SIG-M5 (cell line): ENCODE measurements at places on chromosomes 2 and 18.

GRCh38 chr18:48228301-48228715 lies 180.9 kb downstream of the ZBTB7C start:
- DNase-seq, result no peak

GRCh38 chr2:152303951-152304350 lies 31.0 kb upstream of the FMNL2 start:
- no peak for DNase-seq

- DNase-seq, result no peak
Observed at GRCh38 chr18:24915547-24915946, 436.4 kb downstream of the ZNF521 start.

DNA sequence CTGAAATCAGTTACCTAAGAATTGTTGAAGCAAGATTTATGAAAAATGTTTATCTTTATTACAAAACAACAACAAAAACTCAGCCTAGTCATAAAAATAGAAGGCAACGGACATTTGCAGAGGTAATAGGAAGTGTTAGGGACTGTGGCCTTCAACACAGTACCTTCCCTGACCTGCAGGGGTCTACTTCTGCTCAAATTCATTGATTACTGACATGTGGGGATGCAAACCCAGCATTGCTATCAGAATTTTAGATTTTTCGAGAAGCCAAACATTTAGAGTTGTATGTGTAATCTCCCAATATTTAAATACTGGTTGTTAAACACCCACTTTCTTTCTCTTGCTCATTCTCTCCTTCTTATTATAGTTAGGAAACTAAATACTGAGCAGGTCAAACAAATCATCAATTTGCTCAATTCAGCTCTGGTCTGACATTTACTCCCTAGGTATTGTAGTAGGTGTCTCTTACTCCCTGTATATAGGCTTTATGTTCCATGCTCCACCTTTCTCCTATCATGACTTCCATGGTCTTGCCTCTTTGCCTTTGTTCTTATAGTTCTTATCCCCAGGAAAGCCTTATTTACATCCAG lies 198.5 kb downstream of the UBE2E3 start:
- DNase-seq, result no peak

GRCh38 chr2:207308519-207309224 lies 142.9 kb upstream of the KLF7 start:
- no peak for DNase-seq

- no peak for DNase-seq
Observed at GRCh38 chr2:103289105-103289725, 527.4 kb downstream of the TMEM182 start.

GRCh38 chr2:61658841-61659780 lies 121.0 kb upstream of the XPO1 start:
- no peak for DNase-seq

DNA sequence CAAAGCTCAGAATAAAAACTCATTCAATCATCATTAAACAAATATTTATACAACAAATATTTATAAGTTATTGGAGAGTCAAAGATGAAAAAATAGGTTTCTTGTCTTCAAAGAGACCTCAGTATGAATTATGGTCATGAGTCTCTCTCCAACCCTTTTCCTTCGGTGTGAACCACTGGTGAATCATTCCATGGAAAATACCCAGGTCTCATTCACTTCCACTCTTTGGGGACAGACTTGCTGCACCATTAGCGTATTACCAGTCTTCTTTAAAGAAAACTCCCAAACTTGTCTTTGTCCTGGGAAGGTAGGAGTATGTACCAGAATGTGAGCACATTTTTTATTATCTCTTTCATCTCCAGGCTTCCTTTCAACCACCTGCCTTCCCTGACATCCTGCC lies 257.4 kb upstream of the RBMS1 start:
- no peak for DNase-seq

- DNase-seq, result no peak
Observed at GRCh38 chr18:58416704-58417683, 211.9 kb downstream of the ALPK2 start.

- no peak for DNase-seq
Observed at GRCh38 chr2:219437690-219438206, 3.1 kb downstream of the SPEG start.

DNA sequence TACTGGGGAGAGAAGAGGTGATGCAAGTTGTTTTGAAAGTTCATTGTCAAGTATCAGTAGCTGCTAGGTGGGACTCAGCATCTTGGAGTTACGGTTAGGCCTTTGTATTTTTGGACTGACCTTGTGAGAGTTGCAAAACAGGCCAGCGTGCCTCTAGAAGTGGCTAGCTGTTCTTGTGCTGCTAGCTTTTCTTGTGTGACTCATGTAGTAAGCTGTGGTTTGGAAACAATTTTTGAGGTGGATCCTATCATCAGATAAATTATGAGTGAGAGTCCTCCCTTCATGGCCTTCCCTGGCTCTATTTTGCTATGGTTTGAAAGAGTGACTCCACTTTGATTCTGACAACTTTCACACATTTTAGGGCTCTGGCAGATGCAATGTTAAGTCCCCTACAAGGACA lies 409.2 kb upstream of the HS6ST1 start:
- no peak for DNase-seq

DNA sequence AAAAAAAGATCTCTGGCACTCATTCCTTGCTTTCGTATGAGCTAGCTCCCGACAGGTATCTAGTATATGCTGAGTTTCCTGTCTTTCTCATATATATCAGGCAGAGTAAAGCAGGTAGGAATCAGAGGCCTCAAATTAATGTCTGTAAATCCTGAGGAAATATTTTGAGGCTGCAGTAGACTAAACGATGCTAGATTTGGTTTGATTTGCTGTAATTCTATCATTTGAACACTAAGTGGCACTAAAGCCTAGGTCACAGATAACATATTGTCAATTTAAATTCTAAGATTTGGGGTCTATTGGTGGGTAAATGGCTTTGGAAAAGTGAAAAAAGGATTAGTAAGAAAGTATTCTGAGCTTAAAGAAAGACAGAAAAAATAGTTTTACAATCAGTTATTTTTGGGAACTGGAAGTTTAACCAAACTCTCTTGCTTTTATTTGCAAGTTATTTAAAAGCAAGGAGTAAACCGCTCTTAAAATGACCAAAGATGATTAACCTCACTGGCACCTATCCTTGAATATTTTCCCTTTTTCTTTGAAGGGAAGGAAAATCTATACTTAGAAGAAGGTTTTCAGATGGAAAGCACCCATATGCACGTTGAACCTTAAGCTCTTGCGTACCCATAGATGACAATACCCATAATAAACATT lies 37.6 kb upstream of the SLC4A10 start:
- DNase-seq, result no peak

DNA sequence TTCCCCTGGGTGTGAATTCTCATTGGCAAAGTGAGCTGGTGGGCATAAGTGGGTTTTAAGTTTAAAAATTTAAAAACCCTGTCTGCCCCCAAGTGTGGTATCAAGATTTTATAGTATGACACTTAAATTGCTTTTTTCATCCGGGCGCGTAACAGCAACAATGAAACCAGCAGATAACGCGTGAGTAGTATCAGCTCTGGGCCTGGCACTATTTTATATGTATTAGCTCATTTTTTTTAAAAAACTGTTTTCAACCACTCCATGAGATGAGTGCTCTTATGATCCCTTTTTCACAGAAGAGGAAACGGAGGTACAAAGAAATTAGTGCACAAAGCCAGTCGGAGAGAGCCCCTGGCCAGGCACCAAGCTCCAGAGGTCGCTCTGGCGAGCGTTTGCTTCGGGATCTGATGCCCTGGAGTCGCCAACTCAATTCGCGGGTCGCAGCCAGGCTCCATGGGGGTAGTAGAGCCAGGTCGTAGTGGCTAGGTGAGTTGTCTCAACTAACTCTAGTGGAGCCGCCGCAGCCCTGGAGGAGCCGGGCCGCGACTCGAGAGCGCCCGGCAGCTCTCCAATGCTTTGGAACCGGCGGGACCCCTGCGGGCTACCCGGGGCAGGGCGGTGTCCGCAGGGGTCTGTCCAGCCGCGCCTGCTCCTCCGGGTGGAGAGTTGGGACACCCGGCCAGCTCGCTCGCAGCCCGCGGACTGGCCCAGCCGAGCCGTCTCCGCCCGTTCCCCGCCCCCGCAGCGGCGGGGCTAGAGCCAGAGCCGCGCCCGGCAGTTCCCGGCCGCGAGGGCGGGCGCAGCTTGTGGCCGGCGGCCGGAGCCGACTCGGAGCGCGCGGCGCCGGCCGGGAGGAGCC lies at the start of gene IL1R1:
TSS of gene IL1R1 (plus strand) at position 777 of the 859 bp plus-strand sequence. CDS start 14,979 bp downstream, outside the sequence.
- DNase-seq, result no peak

DNA sequence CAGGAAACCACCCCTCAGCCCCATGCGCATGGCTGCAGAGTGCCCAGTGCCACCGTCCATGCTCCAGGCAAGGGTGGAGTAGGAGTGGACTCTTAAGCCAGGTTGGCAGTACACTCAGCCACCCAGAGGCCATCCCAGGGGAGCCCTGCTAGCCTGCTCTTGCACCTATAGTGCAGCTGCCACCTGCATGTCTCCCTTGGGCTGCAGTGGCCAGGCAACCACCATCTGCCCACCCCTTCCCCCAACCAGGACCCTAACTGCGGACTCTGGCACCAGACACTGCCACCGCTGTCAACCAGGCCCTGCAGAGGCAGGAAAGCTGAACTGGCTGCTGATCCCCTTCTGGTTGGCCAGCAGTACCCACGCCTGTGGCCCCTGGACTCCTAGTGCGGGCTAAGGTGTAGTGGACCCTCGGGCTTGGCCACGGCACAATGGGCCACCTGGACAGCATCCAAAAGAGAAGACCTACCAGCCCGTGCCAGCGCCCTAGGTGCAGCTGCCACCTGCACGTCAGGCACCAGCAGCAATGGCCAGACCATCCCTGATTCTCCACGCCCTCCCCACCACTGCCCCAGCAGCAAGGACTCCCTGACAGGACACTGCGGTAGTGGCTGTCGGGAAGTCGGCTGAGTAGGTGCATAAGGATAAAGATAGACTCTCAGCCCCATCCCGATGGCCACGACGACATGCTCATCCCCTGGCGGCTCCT lies 72.8 kb downstream of the RPIA start:
- no peak for DNase-seq

DNA sequence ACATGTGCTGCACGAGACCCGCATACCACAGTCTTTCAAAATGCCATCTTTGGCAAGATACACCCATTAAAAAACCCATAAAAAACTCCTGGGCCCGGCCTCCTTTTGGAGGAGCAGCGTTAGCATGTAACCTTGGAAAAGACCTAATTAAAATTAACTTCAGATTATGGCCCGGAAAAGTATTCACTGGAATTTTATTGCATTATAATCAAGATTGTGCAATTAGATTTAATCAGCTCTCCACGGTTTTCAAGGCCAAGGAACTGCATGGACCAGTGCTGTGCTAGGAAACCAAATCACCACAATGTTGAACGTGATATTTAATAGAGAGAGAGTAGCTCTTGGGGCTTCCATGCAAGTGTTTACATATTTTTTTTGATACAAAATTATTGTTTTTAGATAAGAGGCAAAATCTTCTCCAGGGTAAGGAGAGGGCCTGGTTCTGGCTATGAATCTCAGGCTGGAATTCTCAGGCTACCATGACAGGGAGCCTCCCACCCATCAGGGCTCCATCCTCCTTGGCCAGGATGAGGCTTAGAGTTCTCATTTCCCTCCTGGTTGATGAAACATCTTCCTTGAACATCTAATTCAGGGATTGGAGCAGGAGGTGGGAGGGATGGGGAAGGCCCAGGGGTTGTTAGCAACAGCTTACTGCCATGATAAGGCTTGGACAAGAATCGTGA lies 82.0 kb upstream of the TTC39C start:
- DNase-seq, result no peak

DNA sequence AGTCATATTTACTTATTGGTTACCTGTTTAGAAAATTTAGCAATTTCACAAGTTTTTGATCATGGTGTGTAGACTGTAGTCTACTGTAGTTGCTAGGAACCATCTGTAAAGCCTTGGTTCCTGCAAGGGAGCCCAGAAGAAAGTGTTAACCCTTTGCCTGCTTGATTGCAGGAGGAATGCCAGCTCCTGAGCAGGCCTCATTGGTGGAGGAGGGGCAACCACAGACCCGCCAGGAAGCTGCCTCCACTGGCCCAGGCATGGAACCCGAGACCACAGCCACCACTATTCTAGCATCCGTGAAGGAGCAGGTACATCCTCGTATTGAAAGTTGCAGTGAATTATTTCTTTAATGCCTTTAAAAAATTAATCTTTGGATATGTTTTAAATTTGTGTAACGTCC lies 76.3 kb downstream of the PKP4 start:
- DNase-seq, result no peak

GRCh38 chr2:182586426-182586825 lies 129.6 kb upstream of the DNAJC10 start:
- no peak for DNase-seq

DNA sequence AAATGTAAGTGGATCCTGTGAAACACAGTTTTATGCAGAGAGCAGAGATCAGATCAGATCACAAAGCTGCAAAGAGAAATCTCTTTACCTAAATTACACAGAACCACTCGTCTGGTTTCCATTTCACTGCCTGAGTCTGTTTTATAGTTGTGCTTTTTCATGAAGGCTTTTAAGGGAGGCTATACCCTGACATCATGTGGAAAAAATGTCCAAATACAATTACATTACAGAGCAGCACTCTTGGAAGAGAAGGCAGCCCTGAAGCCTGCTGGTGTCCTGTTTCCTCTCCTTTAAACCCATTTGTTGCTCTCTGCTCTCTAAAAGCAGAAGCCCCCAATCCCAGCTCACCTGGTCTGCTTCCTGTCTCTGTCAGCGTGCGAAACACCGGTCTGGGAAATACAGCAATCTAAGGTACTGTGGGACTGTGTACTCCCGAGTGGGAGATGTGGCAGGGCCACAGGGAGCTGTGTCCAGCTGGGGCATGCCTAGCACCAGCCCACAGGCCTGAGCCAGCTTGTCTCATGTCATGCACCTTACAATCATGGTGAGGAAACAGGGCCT lies 24.8 kb upstream of the ZFP36L2 start:
- no peak for DNase-seq

DNA sequence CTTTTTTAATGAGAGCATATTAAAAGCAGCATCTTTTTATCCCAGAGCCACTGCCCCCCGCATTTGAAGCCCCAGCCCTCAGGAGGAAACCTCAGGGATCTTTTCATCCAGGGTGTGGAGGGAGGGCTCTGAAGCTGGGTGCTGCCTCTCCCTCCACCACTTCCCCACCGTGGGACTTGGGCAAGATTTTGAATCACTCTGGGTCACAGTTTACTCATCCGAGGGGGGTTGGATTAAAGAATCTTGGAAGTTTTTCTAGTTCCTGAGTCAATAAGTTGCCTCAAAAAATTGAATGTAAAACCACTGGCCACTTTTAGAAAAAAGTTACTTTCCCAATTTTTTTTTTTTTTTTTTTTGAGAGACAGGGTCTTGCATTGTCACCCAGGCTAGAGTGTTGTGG lies 62.0 kb upstream of the ANKRD44 start:
- no peak for DNase-seq

GRCh38 chr2:46458763-46459500 lies 20.4 kb upstream of the TMEM247 start:
- no peak for DNase-seq

DNA sequence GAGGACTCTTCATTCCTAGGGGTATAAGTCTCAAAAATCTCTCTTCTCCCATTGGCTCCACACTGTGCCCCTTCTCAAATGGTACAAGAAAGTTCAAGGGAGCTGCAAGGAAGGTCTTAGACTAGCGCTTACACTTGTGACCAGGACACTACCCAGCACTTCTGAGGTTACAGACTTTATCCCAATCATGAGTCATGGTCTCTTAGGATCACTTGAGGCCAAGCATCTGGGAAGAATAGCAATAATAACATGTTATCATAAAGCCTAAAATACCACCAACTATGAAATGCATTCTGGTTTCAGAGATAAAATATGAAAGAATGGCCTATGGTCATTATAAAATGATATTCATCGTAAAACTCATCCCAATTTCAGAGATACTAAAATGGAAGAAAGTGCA lies 309.9 kb upstream of the PKDCC start:
- no peak for DNase-seq

GRCh38 chr2:240644171-240644651 lies 18.9 kb downstream of the GPR35 start:
- no peak for DNase-seq
